ENCODE measurements at places on chromosomes 11 and 22.

DNA sequence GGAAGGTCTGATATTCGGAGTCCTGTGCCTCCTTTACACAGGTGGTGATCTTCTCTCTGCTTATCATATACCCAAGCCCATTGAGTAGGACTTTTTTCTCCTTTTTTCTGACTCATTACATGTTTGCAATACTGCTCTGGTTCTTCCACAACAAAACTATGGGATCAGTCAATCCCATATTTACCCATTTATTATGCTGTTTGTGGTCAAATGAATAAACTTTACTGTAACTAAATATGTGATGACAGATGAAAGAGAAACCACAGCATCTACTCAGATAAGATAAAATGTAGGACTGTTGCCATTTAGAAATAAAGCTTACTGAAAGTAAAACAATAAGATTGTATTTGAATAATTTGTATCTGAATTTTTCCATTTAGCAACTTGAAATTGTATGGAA lies 958.7 kb upstream of the FAT3 start:
- H3K4me1 ChIP-seq = no peaks in the 10 kb centered on the region
- peak; percentile 30 for DNase-seq
- H3K4me3 ChIP-seq = no peak overlapping the region

DNA sequence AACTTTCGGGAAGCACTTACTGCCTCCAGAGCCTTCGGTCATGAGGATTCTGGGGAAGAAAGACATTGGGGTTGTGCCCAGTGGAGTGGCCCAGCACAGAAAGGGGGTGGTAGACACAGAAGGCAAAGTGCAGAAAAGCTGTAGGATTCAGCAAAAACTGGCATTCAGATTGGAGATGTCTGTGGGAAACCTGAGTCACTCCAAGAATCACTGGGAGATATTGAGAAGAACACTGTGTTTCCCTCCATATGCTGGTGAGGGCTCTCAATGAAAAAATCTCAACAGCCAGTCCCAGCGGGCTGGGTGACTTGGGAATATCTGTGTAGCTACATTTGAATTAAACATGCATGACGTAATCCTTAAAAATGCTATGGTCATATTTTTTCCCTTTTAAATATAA lies 61.2 kb upstream of the RCN1 start:
- no peak for DNase-seq
- peaks cover 40% of the 10 kb centered on the region for H3K4me1 ChIP-seq
- H3K27me3 ChIP-seq = no peaks in the 10 kb centered on the region

DNA sequence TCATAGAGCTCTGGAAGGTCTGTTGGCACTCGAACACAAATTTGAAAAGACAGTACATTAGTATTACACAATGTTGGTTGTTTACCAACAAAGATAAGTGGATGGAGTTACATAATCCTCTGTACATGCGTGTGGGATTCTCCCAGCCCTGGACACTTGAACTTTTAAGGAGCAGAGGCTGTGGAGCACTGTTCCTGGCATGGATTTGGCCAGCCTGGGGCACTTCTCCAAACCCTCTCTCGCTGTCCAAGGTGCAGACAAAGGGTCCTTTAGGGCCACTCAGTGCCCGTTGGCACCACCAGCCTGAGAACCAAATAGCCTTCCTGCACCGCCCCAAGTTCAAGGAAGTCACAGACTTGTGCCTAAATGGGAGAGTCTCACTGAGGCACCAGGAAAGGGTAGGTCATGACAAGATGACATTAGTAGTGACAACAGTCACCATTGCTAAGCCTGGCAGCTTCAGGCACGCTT lies 1.6 kb upstream of the ANO1 start:
- H3K27ac ChIP-seq = no peak overlapping the region
- H3K4me3 ChIP-seq = no peak overlapping the region
- H3K27me3 ChIP-seq = peaks cover 36% of the 10 kb centered on the region

DNA sequence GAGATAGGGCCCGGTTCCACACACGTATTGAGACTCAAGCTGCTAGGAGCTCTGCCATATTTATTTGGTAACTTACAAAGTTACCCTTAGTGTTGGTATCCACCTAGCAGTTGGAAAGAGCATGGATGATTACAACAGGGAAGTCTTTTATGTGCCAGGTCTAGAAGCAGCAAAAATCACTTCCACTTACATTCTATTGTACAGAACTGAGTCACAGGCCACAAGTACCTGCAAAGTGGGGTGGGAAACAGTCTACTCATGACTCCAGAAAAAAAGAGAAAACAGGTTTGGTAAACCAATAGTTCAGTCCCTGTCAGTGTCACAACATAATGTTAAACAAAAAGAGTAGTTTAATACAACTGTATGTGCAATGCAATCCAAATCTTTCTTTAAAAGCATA lies 279.6 kb upstream of the PITPNB start:
- H3K27me3 ChIP-seq = no peaks in the 10 kb centered on the region
- H3K4me3 ChIP-seq = no peak overlapping the region
- H3K27ac ChIP-seq = no peak overlapping the region
- no peaks in the 10 kb centered on the region for H3K36me3 ChIP-seq
- no peaks in the 10 kb centered on the region for H3K4me1 ChIP-seq
- DNase-seq = no peak

DNA sequence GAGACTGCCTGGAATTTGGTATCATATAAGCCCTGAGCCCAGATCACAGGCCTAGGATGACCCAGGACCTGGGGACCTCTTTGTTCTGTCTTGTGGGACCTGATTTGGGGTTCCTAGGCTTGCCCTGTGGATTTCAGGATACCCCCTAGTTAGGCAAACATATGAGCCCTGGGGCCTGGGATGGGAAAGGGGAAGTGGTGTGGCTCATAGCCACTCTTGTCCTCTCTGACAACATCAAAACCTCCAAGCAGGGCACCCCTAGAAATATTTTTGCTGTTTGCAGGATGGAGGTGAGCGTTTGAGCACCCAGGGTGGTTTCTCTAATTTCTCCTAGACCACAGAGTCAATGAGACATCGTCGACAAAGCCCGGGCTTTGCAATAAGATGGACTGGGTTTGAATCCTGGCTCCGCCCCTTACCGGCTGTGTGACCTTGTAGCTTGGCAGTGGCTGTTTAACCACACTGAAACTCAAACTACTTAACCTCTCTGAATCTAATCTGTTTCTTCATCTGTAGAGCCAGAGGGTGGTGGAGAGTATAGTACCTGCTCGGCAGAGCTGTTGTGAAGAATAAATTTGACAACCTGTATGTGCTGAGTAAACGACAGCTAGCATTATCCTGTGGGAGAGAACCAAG lies 5.3 kb upstream of the LRRC10B start:
- H3K36me3 ChIP-seq = no peaks in the 10 kb centered on the region
- H3K4me3 ChIP-seq = no peak overlapping the region
- no peak overlapping the region for H3K27ac ChIP-seq
- no peak for DNase-seq
- no peaks in the 10 kb centered on the region for H3K4me1 ChIP-seq

- no peaks in the 10 kb centered on the region for H3K4me1 ChIP-seq
- no peaks in the 10 kb centered on the region for H3K36me3 ChIP-seq
- no peak overlapping the region for H3K4me3 ChIP-seq
- no peak for DNase-seq
- no peak overlapping the region for H3K27ac ChIP-seq
- no peaks in the 10 kb centered on the region for H3K27me3 ChIP-seq
Observed at GRCh38 chr11:87116185-87116584, 78.5 kb downstream of the TMEM135 start.

DNA sequence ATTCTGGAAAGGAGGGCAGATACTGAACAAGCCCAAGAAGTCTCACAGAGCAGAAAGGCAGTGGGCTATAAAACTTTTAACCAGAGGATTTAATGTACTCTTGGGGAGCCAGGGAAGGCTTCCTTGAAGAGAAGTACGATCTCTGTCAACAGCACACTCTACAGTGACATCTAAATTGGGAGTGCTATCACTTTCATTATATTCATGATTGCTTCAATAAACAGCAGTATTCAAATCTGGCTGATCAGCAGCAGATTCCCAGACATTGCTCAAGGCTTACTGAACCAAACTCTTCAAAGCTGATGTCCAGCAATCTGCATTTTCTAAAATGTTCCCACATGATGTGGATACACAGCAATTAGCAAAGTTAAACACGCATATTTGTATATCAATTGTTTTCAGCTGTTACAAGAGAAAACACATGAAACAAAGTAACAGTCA lies 44.2 kb downstream of the SYTL2 start:
- H3K27me3 ChIP-seq = no peaks in the 10 kb centered on the region
- H3K4me3 ChIP-seq = no peak overlapping the region
- H3K27ac ChIP-seq = no peak overlapping the region
- no peak for DNase-seq

GRCh38 chr11:64074239-64074638 lies 38.5 kb downstream of the FLRT1 start:
- no peak for DNase-seq
- no peaks in the 10 kb centered on the region for H3K27me3 ChIP-seq
- no peak overlapping the region for H3K27ac ChIP-seq
- no peaks in the 10 kb centered on the region for H3K4me1 ChIP-seq
- no peaks in the 10 kb centered on the region for H3K36me3 ChIP-seq
- H3K4me3 ChIP-seq = no peak overlapping the region
